ENCODE measurements at places on chromosomes 6 and 20.

GRCh38 chr6:18748314-18748713 lies 361.2 kb downstream of the RNF144B start:
- ATAC-seq = no peak

DNA sequence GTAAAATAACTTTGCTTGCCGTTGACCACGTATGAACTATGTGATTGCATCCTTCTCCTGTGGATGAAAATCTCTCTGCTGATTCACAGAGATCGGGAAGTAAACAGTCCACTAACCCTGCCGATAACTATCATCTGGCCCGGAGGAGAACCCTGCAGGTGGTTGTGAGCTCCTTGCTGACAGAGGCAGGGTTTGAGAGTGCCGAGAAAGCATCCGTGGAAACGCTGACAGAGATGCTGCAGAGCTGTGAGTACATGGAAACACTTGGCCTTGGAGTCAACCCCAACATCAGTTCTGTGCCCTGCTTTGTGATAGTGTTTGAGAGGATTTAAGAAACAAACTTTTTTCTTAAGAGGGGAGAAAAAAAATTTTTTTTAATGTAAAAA lies 937 bp downstream of the TAF8 start:
- ATAC-seq = no peak

- no peak for ATAC-seq
Measured at GRCh38 chr6:54320871-54321270, 12.6 kb downstream of the TINAG start.

- ATAC-seq = no peak
Measured at GRCh38 chr6:115999235-115999634, 61.5 kb downstream of the FRK start.

- ATAC-seq = no peak
Measured at GRCh38 chr6:140001005-140001404, 626.6 kb upstream of the CITED2 start.

GRCh38 chr20:58598211-58599015 lies 52.7 kb upstream of the STX16 start:
- peak; percentile 73 for ATAC-seq

DNA sequence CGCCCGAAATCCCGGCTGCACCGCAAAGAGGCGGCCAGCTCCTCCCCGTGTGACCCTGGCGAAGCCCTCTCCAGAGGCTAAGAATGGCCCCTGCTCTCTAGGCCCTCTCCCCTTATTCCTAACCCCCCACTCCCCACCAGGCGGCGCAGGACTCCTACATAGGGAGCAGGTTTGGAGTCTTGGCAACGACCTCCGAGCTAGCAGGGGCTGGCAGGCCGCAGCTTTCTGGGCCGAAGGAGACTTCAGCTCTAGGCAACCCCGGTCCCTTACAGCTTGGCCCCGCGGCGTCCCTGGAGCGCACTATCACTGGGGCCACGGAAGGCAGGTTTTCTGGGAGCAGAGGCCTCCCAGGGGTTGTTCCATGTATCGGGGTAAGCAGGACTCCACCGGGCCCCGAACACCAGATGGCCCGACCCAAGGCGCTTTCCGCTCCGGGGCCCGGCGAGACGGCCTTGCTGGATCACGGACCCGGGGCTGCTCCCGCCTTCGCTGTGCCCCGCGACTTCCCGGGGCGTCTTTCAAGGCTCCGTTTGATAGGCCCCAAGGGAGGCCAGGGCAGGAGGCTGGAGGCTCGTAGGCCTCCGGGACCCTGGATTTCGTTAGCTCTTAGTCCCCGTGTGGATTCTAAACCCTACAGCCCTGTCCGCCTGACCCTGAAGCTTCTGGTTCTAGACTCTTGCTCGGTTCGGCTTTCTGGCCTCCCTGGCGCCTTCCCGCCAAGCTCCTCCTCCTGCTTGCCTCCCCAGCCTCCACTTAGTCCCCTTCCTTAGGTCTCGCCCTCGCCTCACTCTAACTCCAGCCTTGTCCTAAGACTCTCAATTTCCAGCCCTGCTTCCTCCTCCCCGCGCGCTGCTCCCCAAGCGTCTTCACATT lies 1.9 kb downstream of the SLC32A1 start:
- peak; percentile 77 for ATAC-seq

- ATAC-seq = no peak
Measured at GRCh38 chr6:3584606-3585005, 127.8 kb upstream of the SLC22A23 start.

GRCh38 chr20:16385891-16386290 lies 187.4 kb downstream of the KIF16B start:
- ATAC-seq = no peak

- peak; percentile 60 for ATAC-seq
Measured at GRCh38 chr6:111791415-111791814, 81.8 kb downstream of the FYN start.

GRCh38 chr6:36999751-37000125 lies 5.7 kb upstream of the FGD2 start:
- no peak for ATAC-seq

DNA sequence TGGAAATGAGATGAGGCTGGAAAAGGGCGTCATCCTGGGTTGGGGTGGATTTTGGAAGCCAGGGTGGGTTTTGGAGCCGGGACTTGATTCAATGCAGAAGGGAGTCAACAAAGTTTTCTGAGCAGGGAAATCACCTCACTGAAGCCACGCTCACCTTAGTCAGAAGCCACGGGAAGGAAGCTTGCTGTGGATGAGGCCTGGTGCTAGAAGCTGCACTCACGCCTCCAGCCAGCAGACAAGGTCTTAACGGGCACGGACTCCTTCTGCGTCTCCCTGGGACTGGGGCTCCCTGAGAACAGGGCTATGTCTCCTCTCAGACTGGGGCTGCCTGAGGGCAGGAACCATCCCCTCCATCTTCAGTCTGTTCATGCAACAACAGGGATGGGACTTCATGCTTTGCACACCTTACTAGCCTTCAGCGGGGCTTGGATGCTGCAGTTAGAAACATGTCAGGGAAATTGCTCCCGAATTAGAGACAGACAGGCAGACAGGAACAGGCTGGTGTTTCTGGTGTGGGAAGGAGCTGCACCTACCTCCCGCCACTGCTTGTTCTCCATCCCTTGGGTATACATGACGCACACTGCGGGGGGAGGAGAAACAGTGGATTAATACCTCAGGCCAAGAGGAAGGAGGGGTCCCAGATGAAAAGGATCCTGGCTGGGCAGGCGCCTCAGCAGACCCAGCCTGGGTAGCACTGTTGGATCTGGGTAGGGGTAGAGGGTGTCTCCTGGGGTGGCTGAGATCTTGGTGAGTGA lies 17.5 kb downstream of the CPNE5 start:
- no peak for ATAC-seq

- peak; percentile 54 for ATAC-seq
Measured at GRCh38 chr6:11702089-11702488, 76.5 kb downstream of the ADTRP start.

All from SK-N-SH treated with all-trans-retinoic acid at 6 μM for 48 hours (cell line).